ENCODE measurements at places on chromosomes 2 and 18.

- no peak for DNase-seq
These were observed 625.6 kb upstream of the CDH2 start for GRCh38 chr18:28802546-28802945.

- no peak for DNase-seq
These were observed 507.9 kb downstream of the ERBB4 start for GRCh38 chr2:212030709-212031108.

GRCh38 chr2:159855143-159855542 lies 57.1 kb upstream of the CD302 start:
- DNase-seq: no peak

DNA sequence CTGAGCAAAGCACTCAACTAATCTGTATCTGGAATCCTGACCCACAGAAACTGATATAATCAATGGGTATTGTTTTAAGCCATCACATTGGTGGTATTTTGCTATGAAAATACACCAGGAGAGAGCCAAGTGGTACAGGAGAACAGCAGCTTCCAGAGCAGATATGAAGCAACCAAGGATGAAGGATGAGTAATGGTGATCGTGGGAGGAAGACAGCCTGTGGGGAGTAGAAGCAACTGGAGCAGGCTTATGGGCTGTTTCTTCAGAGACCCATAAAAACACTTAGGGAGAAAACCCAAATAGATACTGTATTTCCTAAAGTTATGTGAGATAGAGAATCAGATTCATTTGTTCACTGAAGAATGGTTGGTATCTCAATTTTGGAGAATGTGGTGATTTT lies 330.8 kb downstream of the NUP35 start:
- no peak for DNase-seq

- DNase-seq: no peak
These were observed 202.8 kb upstream of the THUMPD2 start for GRCh38 chr2:39981883-39982311.

- DNase-seq: no peak
These were observed 221.5 kb upstream of the CDH2 start for GRCh38 chr18:28398471-28398870.

- DNase-seq: no peak
These were observed 188.0 kb upstream of the SPHKAP start for GRCh38 chr2:228369400-228370031.

DNA sequence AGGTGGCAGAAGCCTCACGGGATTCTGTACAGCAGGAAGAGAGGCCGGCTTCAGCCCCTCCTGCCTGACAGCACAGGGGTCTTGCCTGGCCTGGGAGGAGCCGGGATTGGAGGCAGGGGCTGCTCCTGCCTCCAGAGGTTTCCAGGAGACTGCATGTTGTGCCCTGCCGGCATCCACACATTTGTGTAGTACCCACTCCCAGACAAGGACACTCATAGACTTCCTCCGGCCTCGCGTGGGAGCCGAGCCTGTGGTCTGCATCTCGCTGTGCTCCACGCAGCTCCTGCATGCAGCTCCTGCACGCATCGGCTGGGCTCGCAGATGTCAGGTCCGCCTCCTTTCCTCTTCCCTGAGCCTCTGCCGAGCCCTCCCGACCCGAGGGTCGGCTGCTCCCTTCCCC lies 34.7 kb downstream of the TPO start:
- no peak for DNase-seq

DNA sequence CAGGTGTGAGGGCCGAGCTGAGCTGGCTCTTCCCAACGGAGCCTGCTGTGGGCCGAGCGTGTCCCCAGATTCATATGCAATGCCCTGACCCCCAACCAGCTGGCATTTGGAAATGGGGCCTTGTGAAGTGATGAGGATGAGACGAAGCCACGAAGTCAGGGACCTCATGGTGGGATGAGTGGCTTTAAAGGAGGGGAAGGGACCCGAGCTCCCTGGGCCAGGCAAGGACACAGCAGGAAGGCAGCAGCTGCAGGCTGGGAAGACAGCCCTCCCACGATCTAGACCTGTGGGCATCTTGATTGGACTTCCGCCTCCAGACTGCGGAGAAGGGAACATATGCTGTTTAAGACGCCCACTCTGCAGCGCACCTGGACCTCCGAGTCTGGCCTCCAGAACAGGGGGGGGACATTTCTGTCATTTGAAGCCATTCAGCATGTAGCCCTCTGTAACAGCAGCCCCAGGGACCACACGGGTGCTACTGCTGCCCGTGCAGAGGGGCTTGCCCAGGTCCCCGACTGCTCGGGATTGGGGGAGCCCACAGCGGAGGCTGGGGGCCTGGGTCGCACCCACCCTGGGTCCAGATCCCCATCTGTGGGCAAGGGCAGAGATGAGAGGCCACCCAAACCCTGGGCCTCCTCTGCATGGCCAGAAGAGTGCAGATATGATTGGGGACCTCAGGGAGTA lies 27.2 kb downstream of the KIF1A start:
- no peak for DNase-seq

GRCh38 chr2:164068063-164068462 lies 332.3 kb upstream of the FIGN start:
- no peak for DNase-seq

DNA sequence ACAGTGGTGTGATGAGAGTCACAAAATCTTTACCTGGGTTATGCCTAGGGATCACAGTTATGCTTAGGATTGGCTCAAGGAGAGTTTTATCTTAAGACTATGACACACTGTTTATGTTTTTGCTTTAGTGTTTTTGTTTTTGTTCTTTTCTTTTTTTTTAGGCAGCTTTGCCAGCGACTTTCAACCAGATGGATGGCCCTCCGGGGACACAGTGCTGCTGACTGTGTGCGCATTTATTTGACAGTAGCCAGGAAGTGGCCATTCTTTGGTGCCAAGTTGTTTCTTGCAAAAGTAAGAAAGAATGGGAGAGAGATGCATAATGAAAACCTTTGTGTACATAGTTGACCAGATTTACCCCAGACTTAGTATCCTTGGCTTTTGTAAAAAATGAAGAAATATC lies 15.1 kb upstream of the DYNC2LI1 start:
- DNase-seq: no peak

- no peak for DNase-seq
These were observed 607.5 kb upstream of the SLC39A10 start for GRCh38 chr2:195049372-195050031.

DNA sequence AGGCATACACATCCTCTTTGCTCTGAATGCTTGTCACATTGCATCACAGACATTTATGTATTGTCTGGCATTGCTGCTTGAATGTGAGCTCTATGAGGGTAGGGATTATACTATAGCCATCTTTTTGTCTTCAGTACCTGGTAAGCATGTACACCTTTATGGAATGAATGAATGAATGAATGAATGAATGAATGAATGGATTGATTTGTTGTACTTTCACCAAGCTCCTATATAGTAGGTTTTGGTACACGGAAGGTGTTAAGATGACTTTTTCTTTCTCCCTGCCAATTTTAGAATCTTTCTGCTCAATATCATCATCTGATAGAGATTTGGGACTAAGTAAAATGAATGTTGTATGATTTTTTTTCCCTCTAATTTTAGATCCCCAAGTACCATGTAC lies 13.5 kb downstream of the LTBP1 start:
- no peak for DNase-seq

GRCh38 chr2:119290859-119291587 lies 67.4 kb downstream of the STEAP3 start:
- DNase-seq: no peak

- no peak for DNase-seq
These were observed 750 bp upstream of the RMP24 start for GRCh38 chr18:35971661-35972196.

DNA sequence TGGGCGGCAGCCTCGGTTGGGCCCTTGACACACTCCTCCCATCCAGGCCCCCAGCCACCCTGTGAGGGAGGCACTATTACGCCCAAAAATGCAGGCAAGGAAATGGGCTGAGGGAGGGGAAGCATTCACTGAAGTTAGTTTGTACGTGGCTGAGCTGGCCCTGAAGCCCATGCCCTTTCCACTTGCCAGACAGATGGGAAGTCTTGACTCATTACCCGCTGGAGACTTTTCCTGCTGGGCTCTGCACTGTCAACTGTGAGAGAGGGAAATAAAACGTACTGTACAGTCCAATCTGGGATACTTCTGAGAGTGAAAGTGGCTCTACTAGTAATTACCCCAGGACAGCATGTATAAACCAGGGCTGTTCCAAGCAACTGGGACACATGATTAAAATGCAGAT lies 125.9 kb downstream of the MSH2 start:
- no peak for DNase-seq

- peak; percentile 56 for DNase-seq
These were observed 28.4 kb downstream of the ARHGEF4 start for GRCh38 chr2:130864830-130865800.

DNA sequence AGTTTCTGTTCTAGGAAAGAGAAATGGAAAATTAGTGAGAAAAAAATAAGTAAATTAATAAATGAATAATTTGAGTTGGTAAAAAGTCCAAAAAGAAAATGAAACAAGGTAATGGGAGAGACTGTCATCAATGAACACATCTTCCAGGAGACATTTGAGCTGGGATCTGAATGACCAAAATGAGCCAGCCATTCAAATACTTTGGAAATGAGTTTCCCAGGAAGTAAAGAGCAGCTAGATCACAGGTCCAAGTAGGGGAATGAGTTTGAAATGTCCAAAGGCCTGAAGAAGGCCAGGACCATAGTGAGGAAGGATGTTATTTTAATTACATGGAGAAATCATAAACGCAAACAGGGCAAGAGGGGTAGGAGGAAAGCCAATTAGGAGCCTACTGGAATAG lies 6.6 kb upstream of the DNAH7 start:
- no peak for DNase-seq

- no peak for DNase-seq
These were observed 27.9 kb upstream of the GLI2 start for GRCh38 chr2:120707816-120708215.

DNA sequence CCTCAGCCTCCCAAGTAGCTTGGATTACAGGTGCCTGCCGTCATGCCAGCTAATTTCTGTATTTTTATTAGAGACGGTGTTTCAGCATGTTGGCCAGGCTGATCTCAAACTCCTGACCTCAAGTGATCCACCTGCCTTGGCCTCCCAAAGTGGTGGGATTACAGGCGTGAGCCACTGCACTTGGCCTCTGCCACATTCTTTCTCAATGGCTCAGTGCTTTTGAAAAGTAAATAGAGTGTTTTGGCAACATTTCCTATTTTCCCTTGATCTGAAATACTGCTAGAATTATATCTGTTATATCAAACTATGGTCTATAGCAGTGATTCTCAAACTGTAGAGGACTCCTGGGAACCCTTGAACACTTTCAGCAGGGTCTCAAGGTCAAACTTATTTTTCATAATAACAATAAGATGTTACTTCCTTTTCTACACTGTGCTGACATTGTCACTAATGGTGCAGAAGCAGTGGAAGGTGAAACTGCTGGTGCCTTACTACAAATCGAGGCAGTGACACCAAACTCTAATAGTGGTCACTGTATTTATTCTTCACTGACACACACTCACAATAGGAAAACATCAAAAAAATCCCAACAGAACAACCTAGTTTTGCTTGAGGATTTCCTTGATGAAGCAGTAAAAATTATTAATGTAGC lies 10.6 kb downstream of the DAW1 start:
- no peak for DNase-seq

DNA sequence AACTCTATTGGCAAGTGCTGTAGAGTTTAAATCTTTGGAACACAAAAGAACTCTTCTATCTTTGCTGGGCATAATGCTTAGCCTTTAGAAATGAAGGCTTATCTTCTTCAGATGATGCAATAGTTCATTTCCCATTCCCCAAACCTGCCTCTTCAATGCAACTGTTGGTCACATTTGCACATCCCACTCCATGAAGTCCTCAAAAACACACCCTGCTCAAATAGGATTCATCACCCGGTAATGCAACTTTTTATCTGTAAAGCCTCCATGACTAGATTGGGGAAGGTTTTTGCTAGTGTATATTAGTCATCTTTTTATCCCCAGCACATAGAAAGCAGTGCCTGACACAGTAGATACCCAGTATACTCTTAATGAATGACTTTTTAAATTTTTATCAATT lies 376.4 kb downstream of the RBM43 start:
- no peak for DNase-seq

- no peak for DNase-seq
These were observed 491.2 kb upstream of the HS6ST1 start for GRCh38 chr2:128809880-128810279.

DNA sequence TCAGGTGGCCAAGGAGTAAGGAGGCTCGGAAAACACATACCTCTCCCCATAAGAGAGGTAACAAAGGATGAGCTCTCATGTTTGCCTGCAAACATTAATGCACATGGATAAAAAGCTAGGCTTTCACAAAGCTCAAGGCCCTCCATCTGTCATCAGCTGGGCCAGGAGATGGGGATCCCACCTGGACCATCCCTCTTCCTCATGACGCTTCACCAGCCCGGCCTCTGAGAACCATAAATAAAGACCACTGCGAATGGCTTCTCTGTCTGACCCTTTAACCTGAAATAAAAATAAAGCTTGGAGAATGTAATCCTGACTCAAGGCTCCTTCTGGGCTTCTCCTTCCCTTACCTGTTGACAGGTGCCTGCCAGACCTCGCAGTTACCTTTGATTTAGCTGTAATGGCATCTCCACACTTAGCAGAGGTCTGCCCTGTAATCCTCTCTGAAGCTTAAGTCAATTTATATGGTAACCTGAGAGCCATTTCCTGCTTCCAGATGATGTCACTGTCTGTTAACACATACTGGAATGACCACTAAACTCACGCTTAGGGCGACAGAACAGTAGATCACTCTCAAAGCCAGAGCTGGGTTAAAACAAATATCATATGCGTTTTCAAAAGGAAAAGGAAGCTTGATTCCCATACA lies 29.3 kb upstream of the FOXI3 start:
- DNase-seq: no peak

GRCh38 chr18:51433296-51433695 lies 235.8 kb upstream of the MEX3C start:
- no peak for DNase-seq

GRCh38 chr2:168819829-168820489 lies 17.5 kb downstream of the NOSTRIN start:
- no peak for DNase-seq

- DNase-seq: no peak
These were observed 685.2 kb downstream of the IRS1 start for GRCh38 chr2:226114436-226114835.

DNA sequence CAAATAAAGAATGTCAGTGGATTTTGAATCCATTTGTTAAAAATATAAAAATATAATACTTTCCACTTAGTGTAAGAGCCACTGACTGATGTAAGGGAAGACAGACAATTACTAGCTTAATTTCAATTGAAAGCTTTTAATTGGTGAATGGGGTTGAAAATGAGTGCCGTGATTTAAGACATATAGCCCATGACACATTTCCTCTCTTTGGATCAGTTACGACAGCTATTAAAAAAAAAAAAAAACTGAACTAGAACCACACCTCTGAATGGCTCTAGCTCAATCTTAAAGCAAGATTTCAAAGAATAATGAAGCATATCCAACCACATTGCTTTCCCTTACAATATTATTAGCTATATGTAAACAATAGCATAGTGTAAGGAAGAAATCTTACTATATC lies 44.0 kb downstream of the CIB4 start:
- DNase-seq: no peak

- DNase-seq: no peak
These were observed 92.0 kb upstream of the MSH2 start for GRCh38 chr2:47310801-47311560.

GRCh38 chr2:101805152-101806088 lies 107.9 kb downstream of the MAP4K4 start:
- DNase-seq: no peak

Measured in Jurkat, Clone E6-1 (cell line).